ENCODE measurements at places on chromosomes 7 and 10.

DNA sequence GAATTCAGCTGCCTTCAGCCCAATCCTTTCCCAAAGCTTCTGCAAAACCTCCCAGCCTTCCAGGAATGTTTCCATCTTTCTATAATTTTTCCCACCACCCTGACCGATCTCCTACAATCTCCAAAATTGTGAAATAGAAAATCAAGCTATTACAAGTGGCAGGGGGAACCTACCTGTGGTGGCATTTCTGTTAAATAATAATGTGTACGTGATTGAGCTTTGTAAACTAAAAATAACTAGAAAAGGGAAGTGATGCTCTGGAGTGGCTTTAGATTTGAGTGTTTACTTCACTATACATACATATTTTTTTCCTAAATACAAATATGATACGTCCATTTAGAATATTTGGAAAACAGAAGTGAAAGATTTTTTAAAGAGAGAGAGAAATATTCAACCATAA, 593.6 kb downstream of the GRM8 start:
- no peak for DNase-seq

DNA sequence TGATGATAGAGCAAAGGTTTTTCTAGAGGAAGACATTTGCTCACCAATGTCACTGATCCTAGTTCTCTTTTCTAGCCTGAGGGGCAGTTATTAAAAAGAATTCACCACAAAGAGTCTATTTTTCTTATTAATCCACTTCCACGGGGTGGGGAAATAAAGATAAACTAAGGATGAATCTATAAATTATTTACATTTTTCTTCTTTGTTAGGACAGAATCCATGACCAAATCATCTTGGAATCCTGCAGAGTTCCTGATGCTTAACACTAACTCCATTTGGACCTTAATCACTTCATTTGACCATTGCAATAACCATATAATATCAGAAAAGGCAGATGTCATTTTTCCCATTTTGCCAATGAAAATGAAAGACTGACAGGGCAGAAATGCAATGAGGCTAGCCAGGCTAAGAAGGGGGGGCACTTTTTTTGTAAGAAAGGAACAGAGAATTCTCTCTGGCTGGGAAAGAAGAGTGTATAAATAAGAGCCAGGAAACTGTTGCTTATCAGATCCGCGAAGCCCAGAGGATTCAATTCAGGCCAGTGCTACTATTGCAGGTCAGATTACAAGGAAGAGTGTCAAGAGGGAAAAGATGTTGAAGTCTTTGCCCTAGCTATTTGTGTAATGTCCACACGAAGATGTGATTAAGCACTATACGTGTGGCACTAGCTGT, 433.2 kb downstream of the TNS3 start:
- DNase-seq = no peak

- no peak for DNase-seq
These were observed 655.4 kb upstream of the MKI67 start for GRCh38 chr10:128781637-128782036.

DNA sequence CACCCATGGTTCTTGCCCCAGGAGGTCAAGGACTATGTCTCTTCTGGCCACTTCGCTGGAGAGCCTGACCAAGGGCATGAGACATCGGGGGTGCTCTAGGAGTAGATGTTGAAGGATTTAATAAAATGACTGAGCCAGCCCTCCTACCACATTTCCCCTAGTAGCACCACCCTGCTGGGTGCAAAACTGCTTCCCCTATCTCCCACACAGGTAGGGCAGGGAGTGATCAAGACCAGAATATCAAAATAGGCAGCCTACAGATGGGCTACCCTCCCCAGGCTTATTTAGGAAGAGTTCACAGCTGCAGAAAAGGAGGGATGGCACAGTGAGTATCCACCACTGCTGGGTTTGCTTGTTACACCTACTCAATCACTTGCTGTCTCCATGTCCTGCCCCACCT, 103.9 kb downstream of the FGFR2 start:
- DNase-seq = no peak

DNA sequence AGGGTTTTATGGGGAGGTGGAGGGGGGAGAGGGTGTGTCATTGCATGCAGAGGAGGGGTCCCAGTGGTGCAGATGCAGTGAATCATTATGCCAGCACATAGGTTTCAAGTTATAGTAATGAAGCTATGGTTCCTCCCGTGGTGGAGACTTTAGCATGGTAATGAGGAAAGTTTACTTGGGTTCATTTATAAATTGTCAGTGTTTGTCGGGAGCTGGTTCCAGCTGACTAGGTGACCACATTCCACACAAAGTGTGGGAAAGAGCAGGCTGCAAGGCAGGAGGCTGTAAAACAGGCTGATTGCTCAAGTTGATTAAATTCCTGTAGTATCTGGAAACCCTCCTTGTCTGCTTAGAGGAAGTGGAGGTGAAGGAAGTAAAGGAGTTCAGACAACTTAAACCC, 78.9 kb downstream of the SRI start:
- no peak for DNase-seq

DNA sequence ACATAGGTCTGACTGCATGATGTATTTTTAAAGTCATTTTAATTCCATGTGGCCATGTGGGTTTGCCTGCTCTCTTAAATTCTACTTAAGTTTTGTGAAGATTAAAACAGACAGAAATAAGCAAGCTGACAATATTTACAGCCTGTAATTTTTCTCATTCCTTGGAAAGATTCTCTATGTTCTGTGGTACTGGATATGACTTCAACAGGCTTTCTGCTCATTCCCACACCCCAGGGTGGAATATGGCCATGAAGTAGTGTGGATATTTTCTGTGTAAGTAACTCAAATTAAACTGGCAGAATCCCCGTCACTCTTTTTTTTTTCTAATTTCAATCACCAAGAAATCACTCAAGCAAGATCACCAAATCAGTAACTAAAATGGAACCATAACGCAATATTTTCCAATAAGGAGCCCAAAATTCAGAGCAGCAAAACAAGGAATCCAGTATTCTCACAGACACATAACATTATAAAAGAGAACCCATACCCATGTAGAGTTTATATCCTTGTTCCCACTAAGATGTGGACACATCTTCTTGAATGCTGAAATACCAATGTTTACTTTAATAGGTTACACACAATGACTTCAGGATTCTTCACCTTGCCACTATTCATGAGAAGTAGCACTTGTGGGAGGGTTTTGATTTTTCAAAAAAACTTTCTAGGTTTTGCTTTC, 5.7 kb downstream of the HOXA5 start:
- no peak for DNase-seq

GRCh38 chr7:67448271-67448670, 451.6 kb downstream of the TYW1 start:
- no peak for DNase-seq

GRCh38 chr7:151408839-151409666, 785 bp downstream of the WDR86 start:
- DNase-seq = no peak

GRCh38 chr7:88835147-88835728, 39.7 kb upstream of the TEX47 start:
- DNase-seq = peak; percentile 38

GRCh38 chr10:126519185-126519584, 130.9 kb upstream of the ADAM12 start:
- no peak for DNase-seq

DNA sequence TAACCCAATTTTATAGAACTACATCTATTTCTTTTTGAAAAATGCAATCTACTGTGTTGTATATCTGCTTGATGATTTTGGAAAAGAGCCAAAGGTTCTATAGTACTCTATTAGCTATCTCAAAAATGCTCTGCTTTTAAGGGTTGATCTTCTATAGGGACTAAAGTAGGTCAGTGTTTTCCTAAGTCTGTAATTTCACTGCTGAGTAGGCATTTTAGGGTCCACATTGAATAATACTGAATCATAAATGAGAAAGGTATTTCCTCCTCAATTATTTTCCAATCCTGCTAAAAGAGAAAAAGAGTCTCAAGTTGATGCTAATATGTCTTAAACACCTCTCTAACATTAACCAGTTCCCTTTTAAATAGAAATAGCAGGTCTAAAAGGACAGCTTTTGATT, 244.2 kb downstream of the LHFPL3 start:
- DNase-seq = no peak

- no peak for DNase-seq
These were observed 30.0 kb upstream of the SLF2 start for GRCh38 chr10:100882671-100883311.

DNA sequence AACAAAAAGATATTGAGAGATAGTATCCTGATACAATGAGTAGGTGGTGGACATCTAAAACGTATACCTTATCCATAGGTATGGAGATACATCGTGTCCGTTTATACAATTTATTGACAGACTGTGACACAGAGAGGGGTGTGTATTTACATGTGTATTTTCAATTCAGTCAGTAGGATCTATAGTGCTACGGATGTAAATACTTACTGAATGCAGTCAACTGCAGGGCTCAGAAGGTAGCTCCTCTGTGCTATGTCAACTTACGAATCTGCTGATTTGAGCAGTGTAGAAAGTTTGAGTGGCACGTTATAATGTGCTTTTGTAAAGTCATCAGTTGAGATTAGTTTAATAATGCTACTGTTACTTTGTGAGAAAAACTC, 626 bp downstream of the ZNF804B start:
- DNase-seq = no peak

GRCh38 chr7:25665374-25665773, 437.1 kb upstream of the NPVF start:
- DNase-seq = peak; percentile 47

GRCh38 chr7:28953633-28954032, 4.5 kb downstream of the TRIL start:
- no peak for DNase-seq
